ENCODE measurements at places on chromosomes 16 and 17.

DNA sequence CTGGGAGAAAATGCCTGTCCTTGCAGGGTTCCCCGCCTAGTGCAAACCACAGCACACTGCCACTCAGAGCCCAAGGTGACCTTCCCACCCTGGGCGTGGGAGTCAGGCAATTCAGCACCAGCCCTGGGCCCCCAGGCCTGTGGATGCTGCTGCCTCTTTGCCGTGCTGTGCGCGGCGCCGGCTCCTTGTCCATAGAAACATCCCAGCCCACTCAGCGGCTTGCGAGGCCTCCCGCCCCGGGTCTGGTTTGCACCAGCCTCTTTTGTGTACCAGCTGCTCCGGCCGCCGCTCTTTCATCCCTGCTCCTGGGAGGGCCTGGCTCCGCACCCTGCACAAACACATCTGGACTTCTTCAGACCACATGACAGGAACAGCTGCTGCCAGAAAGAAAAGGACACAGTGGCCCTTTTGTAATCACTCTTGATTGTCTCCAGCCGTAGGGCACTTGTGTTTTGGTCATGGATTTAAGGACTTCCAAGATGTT is 75.4 kb upstream of the SDK2 start:
- DNase-seq = no peak

DNA sequence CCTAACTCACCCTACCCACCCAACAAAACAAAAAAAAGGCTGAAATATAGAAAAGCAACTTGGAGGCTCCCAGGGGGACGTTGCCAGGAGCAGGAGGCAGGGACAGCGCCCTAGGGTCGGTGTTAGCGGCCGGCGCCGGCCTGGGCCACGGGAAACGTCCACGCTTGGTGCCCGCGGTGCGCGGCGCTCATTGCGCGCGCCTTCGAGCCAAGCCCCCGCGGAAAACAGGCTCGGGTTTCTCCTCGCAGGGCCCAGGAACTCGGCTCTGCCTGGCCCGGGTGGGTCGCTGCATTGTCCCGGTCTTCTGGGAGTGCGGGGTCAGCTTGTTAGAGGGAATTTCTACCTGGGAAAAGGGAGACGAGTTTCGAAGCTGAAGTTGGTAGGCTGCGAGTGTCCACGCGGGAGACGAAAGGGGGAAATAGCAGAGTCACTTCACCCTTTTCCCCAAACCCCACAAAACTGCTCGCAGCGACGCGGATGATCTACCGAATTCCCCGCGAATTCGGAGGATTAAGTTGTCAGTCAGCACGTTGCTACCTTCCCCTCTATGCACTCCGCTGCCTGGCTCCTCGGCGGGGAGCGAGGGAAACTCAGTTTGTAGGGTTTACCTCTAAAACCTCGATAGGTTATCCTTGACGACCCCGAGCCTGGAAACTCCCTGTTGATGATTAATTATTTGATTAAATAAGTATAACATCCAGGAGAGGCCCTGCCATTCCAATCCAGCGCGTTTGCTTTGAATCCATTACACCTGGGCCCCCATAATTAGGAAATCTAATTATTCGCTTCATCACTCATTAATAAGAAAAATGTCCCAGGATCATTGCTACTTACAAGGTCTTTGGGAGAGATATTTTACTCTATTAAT is 751 bp upstream of the FOXC2 start:
- peak; percentile 67 for DNase-seq

DNA sequence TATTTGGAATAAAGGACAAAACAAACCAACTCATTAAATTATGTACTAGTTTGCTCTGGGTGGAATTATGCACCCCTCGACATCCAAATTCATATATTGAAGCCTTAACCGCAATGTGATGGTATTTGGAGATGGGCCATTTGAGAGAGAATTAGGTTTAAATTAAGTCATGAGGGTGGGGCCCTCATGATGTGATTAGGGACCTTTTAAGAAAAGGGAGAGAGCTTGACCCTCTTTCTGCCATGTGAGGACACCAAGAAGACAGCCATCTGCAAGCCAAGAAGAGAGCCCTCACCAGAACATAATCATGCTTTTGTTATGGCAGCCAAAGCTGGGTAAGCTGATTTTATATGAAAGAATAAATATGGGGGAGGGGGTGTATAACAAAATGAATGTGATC is 2.0 kb downstream of the C16orf87 start:
- DNase-seq = no peak

- no peak for DNase-seq
Measured at GRCh38 chr17:3006801-3007200, 56.6 kb downstream of the OR1D5 start.

DNA sequence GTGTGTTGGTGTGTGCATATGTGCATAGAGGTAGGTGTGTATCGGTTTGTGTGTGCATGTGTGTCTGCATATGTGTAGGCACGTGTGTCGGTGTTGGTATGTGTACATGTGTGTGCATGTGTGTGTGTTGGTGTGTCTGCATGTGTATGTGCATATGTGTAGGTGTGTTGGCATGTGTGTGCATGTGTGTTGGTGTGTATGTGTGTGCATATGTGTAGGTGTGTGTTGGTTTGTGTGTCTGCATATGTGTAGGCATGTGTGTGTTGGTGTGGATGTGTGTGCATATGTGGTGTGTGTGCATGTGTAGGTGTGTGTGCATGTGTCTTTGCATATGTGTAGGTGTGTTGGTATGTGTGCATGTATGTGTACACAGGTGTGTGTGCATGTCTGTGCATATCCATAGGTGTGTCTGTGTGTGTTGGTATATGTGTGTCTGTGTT is 3.9 kb upstream of the AATK start:
- no peak for DNase-seq

DNA sequence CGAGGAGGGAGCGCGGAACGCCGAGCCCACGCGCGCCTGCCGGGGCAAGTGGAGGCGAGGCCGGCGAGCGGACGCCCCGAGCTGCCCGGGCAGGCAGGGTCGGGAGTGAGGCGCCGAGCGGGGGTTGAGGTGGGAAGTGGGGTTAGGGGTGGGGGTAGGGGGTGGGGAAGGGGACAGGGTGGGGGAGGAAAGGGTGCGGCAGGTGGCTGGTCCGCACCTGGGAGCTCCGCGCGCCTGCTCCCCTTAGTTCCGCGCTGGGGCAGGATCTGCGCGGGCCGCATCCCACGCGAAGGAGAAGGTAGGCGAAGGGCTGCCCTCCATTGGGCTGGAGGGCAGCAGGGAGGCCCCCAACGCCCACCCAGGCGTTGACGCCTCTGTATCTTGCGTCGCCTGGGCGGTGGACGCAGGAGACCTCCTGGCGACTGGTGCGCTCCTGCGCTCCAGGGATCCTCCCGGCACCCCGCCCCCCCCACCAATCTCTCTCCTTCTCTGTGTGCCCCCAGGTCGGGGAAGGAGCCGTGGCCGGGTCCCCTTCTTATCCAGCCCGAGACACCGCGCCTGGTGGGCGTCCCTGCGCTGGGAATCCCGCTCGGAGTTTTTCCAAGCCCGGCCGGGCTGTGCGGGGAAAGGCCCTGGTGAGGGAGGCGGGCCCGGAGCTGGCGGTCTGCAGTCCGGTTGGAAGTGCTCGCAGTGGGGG is 51.3 kb upstream of the AMZ2 start:
- no peak for DNase-seq

DNA sequence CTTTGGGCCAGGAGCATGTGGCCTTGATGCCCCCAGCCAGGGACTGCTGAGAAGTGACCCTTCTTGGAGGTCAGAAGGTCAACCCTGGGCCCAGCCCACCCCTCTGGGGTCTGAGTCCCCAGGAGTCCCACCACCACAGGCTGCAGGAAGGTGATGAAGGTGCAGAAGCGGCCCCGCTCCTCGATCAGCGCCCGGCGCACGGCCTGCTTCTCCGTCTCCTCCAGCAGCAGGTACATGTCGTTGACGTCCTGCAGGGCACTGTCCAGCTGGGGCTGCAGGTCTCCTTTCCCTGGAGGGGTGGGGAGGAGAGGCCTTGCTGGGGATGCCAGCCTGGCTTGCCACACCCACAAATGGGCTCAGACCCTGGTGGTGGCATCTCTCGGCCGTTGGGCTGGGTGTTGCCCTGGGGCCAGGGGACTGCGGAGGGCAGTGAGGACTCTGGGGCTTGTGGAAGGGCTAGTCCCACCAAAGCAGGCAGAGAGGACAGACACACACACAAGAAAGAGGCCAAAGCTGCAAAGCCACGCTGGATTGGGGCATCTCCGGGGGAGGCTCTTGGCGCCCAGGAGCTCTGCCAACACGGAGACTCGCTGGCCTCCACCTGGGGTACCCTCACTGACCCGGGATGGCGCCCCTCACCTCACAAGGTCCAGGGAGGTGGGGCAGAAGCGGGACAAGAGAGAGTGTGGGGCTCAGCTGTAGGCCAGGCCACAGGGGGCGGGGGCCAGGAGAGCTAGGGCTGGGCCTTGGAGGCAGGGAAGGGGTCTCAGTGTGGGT is 7.5 kb downstream of the MTSS2 start:
- DNase-seq = no peak

DNA sequence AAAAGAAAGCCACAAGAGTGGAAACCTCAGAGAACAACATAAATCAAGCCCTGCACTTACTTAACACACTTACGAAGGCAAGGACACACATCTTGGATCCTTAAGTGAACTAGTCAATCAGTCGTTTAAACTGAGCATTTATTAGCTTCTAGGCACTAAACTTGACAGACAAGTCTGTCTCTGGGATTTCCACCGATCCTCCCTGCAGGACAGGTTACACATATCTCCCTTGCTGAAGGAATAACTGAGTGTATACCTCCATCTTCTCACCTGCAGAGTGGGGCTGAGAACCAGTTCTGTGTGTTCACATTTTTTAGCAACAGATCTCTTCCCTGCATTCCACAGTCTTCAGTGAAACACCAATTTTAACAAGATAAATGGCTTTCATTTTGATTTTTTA is 8.9 kb downstream of the GP2 start:
- no peak for DNase-seq

- no peak for DNase-seq
Measured at GRCh38 chr17:49901460-49902331, 53.8 kb upstream of the TAC4 start.

GRCh38 chr16:53058441-53058840 is 3.6 kb downstream of the CHD9 start:
- DNase-seq = no peak

- DNase-seq = no peak
Measured at GRCh38 chr17:74165797-74166365, 37.6 kb upstream of the RPL38 start.

Measured in tibial artery (tissue), 4 donors.